NCI-H524 treated with DMSO at 0.1 percent for 48 hours (cell line): ENCODE measurements at places on chromosomes 16 and 17.
A peak's percentile ranks its signal among the peaks of the same experiment; 100 is the strongest.

DNA sequence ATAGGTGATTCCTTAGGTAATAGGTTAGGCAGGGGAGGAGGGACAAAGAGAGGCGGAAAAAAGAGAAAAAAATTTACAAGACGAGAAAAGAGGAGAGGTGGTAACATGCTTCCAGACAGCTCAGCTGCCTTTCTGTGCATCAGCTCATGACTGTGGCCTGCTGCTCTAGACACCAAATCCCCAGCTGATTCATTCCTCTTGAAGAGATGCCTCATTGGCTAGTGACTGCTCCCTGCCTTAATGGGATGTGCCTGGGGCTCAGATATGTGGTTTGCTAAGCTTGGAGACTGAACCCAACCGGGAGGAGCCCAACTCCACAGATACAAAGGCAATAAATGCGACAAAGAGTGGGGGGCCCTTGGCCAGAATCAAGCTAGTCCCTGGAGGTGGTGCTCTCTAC is 105.9 kb upstream of the FAM20A start:
- DNase-seq, result no peak

DNA sequence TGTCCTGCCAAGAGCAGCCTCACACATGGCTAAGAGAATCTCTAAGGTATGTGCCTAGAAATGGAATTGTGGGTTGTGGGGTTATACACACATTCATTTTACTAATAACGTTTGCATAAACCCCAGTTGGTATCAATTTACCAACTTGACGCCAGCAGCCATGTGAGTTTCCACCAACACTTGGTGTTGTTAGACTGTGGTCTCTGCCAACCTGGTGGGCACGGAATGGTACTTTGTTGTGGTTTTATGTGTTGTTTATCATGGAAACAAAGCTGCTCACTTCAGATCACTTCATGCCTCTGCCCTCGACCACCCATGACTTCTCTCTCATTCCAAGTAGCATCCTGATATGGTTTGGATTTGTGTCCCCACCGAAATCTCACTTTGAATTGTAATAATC is 152.0 kb upstream of the CDC42EP4 start:
- no peak for DNase-seq

DNA sequence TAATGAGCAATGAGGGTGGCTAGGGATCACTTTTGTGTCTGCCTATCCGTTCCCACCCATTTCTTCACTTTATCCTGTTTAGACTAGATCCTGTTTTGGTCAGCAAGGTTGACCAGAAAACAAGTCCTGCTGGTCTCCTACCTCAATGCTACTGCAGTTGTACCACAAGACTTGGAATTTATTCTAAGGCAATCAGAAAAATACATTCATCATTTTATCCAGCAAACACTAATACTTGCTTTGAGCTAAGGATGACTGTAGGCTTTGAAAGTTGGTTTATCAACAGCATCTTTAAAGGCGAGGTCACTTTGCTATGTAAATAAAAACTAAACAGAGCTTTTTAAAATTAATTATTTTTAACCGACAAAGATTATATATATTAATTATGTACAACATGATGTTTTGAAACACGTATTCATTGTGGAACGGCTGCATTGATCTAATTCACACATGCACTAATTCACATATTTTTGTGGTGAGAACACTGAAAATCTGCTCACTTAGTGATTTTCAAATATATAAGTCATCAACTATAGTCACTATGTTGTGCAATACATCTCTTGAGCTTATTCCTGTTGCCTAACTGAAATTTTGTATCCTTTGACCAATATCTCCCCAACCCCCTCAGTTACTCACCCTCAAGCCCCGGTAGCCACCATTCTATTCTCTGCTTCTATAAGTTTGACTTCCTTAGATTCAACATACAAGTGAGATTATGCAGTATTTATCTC is 125.9 kb upstream of the HS3ST3A1 start:
- no peak for DNase-seq

DNA sequence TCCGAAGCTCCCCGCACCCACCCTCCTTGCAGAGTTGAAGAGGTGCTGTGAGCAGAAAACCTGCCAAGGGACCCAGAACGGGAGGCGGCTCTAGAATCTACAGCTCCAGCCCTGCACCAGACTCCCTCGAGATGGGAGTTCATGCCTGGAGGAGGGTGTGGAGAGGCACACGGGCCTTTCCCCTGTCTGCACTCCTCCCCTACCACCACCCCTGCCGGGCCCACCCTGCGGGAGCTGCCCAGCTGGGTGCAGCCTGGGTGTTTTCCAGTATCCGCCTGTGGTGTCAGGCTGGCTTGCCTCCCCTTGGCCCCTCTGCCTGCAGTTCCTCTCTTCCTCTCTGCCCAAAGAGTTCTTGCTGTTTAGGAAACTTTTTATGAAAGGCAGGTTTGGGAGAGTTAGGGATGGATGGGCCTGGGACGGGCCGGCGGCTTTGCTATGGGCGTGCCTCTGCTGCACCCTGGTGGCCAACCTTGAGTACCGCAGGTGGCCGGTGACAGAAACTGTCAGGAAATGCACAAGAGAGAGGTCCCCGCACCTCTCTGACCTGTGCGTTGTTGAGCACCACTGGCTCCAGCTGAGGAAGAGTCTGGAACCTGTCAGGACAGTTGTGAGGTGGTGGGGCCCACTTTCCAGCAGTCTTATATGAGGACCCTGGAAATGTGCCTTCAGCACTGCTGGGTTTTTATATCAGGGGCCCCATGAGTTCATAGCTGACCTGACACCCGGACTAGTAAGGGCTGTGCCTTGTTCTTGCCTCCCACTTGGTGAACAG is 354.1 kb downstream of the SEC14L1 start:
- no peak for DNase-seq

- no peak for DNase-seq
Measured at GRCh38 chr16:3810198-3810664, 70.3 kb downstream of the CREBBP start.

- no peak for DNase-seq
Measured at GRCh38 chr16:4111748-4112696, 4.2 kb downstream of the ADCY9 start.

GRCh38 chr17:66021757-66022156 is 170.2 kb downstream of the CEP112 start:
- DNase-seq, result no peak

DNA sequence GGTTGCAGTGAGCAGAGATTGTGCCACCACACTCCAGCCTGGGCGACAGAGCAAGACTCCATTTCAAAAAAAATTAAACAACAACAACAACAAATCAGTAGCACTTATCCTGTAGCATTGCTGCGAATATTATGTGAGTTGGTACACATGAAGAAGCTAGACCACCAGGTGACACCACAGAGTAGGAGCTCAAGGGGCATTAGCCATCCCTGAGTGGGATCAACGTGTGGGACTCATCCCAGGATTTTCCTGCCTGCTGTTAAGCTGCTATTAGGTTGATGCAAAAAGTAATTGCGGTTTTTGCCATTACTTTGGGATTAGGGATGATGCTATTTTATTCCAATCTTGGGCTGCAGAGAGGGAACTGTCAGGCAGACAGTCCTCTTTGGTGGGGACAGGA is 47.2 kb downstream of the OTOA start:
- no peak for DNase-seq

GRCh38 chr17:31724619-31725018 is 134.4 kb downstream of the COPRS start:
- no peak for DNase-seq

GRCh38 chr16:66872559-66872942 is 7.8 kb upstream of the PDP2 start:
- no peak for DNase-seq

GRCh38 chr17:19762515-19762961 is 14.4 kb upstream of the ALDH3A1 start:
- DNase-seq, result no peak

DNA sequence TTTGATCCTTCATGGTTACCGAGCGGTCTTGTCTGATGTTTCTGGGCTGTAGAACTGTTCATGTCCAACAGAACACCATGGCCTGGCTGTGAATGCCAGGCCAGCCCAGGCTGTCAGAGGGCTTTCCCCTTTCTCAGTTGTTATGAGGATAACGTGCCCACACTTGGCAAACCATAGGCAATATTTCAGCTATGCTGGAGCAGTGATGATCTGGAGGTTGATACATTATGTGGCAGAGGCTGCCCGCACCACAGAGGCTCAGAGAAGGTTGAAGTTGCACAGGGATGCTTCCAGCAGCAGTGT is 92.9 kb downstream of the C16orf78 start:
- no peak for DNase-seq

GRCh38 chr17:55889271-55889670 is 138.4 kb downstream of the PCTP start:
- no peak for DNase-seq

DNA sequence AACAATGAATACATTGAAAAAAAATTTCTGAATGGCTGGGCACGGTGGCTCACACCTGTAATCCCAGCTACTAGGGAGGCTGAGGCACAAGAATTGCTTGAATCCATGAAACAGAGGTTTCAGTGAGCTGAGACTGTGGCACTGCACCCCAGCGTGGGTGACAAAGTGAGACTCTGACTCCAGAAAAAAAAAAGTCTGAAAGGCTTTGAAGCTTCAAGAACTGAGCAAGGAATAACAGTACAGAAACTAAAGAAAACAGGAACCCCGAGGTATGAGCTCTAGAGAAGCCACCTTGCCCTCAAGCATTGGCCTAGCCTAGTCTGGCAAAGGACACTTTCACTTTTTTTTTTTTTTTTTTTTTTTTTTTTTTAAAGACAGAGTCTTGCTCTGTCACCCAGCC is 45.0 kb downstream of the TEX2 start:
- DNase-seq, result no peak

- no peak for DNase-seq
Measured at GRCh38 chr17:13784434-13785095, 182.8 kb upstream of the HS3ST3A1 start.

GRCh38 chr16:85167589-85168537 is 55.6 kb upstream of the CIBAR2 start:
- DNase-seq, result no peak

GRCh38 chr16:62615526-62615925 is 579.3 kb upstream of the CDH8 start:
- DNase-seq, result no peak

DNA sequence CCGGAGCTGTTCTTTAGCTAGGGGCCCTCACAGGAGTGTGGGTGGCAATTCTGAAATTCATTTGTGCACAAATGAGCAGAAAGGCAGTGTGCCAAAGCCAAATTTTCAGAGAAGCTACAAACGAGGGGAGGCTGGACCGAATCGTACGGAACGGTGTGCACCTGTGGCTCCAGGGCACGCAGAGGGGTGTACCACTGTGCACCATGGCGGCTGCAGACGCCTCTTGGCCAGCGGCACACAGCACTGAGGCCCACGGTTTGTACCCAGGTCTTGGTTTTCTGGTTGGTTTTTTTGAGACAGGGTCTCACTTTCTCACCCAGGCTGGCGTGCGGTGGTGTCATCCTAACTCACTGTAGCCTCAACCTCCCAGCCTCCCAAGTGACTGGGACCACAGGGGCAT is 14.9 kb downstream of the CHMP1A start:
- DNase-seq, result no peak

DNA sequence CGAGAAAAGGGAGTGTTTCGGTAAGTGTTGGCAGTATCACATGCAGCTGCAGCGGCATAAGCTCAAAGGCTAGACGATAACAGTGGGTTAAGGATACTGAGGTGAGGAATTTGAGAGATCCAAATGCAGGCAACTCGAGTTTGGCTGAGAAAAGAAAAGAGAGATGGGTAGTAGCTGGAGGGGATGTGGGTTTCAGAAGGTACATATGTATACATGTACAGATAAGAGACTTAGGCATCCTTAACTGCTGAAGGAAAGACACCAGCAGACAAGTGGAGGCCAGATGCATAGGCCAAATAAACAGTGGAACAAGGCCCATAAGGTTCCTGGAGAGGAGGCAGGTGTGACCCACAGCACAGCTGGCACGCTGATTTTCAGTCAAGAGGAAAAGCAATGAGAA is 86.6 kb upstream of the NETO2 start:
- DNase-seq, result peak; percentile 21

GRCh38 chr16:72856797-72857196 is 191.1 kb downstream of the ZFHX3 start:
- DNase-seq, result no peak

DNA sequence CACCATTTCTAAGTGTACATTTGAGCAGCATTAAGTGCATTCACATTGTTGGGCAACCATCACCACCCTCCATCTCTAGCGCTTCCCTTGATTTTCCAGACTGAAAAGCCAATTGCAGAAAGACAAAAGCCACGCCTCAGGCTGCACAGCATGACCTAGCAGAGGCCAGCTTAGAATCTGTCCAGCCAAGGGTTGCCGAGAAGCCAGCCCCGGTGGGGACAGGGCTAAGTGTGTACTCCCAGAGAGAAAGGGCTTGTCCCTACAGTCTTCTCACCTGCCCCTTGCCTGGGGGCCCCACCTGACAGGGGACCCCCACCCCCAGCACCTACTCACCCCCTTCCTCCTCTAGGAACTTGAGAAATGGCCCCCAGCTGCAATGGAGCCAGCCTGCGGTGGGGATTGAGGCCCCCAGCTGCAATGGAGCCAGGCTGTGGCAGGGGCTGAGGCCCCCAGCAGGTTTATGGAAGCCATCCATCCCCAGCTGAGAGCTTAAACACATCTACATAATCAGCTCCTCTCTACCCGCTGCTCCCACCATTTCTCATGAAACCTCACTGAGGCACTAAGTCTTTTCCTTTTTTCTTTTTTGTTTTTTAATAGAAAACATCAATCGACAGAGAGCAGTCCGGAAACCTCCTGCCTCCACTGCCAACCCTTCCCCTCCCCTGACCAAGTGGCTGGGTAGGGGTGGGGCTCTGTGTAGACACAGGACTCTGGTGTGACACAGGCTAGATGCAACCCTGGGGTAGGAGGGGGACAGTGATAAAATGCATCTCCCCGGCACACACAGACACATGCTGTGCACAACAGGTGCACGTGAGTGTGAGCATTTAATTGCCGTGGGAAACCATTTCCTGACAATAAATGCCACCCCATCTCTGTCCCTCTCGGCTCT is 77.9 kb downstream of the CCT6B start:
- no peak for DNase-seq

- DNase-seq, result no peak
Measured at GRCh38 chr16:54632322-54633220, 298.1 kb upstream of the IRX5 start.

DNA sequence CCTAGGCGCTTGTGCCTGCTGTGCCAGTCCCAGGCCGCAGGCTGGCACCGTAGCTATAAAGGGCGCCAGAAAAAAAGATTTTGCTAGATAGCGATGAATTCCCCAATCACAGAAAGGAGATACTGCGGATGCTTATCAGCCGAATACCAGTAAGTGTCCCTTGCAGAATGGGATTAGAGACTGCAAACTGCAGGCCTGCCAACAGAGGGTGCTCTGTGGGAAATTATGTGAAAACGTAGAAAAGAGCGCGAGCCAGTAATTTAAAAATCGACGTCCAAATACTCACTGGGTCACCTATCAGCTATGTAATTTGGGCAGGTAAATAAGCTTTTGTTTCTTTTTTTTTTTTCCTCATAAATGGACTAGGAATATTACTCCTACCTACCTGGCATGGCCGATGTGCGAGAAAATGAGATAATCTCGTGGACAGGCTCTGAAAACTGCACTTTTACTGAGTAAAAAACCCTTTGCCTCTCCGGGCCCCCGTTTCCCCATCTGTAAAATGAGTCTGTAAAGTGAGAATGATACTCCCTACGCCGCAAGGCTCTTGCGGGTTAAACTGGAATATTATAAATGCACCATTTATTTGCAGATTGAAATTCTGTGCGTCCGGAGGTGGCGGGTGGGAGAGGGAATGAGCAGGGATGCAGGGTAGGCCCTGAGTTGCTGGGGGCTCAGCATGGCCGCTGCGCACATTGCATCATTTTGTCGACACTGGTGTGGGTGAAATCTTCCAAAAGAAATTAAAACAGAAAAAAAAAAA is 1.2 kb upstream of the COG1 start:
- DNase-seq, result peak; percentile 87

GRCh38 chr17:37066322-37067255 is 117.8 kb downstream of the AATF start:
- no peak for DNase-seq

- DNase-seq, result peak; percentile 80
Measured at GRCh38 chr16:80971819-80972218, 34.9 kb downstream of the CMC2 start.
